Thyroid gland (tissue), 4 donors: ENCODE measurements at places on chromosomes 5 and 9. TPM values are rescaled to one million over a fixed set of nuclear protein-coding genes. Genes with fewer than 3 reads are reported as not detected.

NR5A1 gene
- total RNA-seq: not detected

PCDHA12 gene
- 9.6 TPM for total RNA-seq

FGF1 gene
- total RNA-seq: 0.81 TPM

CTXN3 gene
- not detected for total RNA-seq

IFNB1 gene
- not detected for total RNA-seq

HDHD3 gene
- 60.8 TPM for total RNA-seq

GRCh38 chr5:113124914-113125313, 148.3 kb downstream of the DCP2 start:
- no peak for DNase-seq

DNA sequence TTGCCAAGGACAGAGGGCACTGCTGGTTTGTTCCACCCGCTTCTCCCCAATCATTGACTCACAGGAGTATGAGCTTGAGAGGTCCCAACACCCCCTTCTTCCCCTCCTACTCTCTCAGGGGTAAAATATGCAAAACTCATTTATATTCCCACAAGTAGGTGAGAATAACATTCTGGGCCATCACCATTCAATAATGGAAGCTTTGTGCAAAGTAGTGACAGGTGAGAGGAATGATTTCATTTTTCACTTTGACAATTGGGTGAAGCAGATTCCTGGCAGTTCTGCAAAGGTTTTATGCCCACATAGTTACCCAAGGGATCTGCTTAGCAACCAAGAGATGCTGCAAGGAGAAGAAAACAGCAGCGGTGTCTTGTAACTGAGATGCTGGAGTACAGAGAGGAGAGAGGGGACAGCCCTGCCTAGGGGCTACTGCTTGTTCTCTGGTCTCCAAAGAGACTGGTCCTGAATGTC, 137.6 kb downstream of the CMYA5 start:
- DNase-seq: no peak

- no peak for DNase-seq
Measured at GRCh38 chr9:18921366-18922075, 111.5 kb downstream of the SAXO1 start.

- DNase-seq: no peak
Measured at GRCh38 chr5:79546782-79547428, 33.0 kb upstream of the HOMER1 start.
